GOT3 (cell line): ENCODE measurements at places on chromosomes 4 and X.
A peak's percentile ranks its signal among the peaks of the same experiment; 100 is the strongest.

DNA sequence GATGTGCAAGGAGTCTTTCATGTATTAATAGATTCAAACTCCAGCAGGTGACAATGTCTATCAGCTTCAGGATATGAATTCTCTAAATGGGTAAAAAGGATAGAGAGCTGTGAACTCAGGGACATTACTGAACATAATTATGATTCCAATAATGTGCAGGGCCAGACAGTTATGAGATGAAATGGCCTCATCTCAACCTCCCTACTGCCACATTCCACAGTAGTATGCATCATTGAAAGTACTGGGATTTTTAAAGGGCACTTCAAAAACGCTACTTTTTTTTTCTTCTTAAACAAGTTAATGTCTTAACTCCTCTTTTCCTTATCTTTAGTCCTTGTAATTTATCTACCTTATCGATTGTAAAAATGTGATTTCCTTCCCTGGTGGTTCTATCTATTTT lies 202.0 kb downstream of the APBB2 start:
- no peak for DNase-seq

GRCh38 chr4:110196871-110197528 lies 1.4 kb downstream of the ELOVL6 start:
- DNase-seq, result peak; percentile 2

DNA sequence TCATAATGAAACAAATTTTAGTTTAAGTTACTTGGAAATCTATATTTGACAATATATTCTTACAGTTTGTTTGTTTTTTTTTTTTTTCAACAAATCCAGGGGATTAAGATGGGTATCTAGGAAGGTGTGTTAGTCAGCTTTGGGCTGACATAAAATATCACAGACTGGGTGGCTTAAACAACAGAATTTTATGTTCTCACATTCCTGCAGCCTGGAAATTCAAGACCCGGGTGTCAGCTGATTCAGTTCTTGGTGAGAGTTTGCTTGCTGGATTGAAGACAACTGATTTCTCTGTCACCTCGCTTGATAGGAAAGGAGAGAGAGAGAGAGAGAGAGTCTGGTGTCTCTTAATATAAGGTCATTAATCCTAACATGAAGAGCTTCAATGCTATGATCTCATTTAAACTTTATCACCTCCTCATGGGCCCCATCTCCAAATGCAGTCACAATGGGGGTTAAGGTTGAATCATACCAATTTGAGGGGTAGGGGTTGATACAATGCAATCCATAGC lies 465.2 kb downstream of the CENPC start:
- no peak for DNase-seq

DNA sequence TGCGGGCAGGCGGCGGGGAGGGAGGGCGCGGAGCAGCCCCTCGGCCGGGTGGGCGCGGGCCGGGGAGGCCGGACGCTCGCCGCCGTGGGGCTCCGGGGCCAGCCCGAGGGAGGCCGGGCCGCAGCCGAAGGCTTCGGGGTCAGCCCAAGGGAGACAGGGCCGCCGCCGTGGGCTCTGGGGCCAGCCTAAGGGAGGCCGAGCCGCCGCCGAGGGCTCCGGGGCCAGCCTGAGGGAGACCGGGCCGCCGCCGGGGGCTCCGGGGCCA lies 251 bp downstream of the KIAA0232 start:
- DNase-seq, result no peak

DNA sequence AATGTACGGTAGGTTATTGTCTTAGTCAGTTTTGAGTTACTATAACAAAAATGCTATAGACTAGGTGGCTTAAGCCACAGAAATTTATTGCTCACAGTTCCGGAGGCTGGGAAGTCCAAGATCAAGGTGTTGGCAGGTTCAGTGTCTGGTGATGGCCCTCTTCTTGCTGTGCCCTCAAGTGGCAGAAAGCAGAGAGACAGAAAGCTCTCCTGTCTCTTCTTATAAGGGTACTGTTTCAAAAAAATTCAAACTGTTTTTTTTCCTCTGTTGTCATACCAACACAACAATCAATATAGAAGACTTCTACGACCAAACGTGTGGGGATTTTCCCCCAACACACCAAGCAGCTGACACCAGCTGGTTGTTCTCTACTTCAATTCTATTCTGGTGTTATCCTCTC lies 53.4 kb downstream of the ADGRG4 start:
- no peak for DNase-seq

- DNase-seq, result no peak
These were observed 124.4 kb downstream of the NAF1 start for GRCh38 chr4:163042306-163042705.

GRCh38 chr4:149084144-149084543 lies 641.9 kb upstream of the NR3C2 start:
- no peak for DNase-seq

- no peak for DNase-seq
These were observed 810 bp downstream of the SPRY1 start for GRCh38 chr4:123397144-123398065.

DNA sequence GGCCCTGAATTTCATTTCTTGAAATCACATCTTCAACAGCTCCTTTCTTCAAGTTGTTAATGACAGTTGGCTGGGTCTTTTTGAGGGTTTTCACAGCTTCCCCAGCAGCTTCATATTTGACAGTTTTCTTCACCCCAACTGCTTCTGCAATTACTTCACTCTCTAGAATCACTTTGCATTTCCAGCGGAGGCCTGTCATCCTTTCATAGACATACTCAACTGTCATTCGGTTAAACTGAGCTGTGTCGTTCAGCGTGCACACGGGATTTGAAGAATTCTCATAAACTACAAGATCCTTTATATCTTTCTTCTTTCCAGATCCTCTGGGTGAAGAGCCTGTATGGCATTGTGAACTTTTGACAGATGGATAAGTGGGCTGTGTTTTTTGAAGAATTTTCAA lies 15.4 kb downstream of the UBE2A start:
- DNase-seq, result no peak

GRCh38 chrX:119489212-119490074 lies 21.2 kb downstream of the SLC25A5 start:
- DNase-seq, result no peak

DNA sequence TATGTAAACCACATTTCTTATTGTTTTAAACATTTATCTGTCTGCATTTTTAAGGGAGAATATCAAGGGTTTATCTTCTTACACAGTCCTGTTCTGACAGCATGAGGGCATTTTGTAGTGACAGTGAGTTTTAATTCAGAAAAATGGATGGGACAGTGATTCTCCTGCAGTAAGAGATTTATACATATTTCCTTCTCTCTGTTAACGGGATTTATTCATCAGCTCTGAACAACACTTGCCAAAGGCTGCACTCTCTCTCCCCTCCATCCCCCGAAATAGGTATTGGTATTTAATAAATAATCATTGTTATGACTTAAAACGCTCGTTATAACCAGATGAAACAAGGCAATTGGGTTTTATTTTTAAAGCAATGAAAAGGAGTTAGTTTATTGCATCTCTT lies 410.9 kb downstream of the STIM2 start:
- no peak for DNase-seq

DNA sequence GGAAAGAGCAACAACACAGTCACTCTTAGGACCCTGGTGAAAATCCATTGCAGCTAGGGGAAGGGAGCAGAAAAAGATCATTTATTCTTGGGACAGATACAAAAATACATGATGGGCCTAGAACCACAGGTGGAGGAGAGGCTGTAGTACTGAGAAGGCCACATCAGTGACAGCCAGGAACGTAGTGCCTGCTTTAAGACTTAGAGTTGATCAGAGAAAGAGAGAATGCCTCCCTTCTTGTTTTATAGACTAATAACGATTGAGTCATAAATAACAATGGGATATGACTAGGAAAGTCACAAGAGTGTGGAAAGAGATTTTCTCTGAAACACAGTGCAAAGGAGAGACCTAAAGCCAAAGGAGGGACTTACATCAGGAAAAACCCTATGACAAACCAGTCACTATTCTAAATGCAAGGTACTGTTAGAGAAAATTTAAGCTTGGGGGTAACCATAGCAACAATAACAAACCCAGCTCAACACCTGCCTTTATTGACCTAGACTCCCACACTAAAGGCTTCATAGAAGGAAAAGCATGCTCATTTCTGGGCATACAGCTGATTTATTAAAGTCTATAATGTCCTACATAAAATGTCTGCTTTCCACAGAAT lies 1015.0 kb upstream of the GRID2 start:
- no peak for DNase-seq

- no peak for DNase-seq
These were observed 5.1 kb upstream of the PLCXD1 start for GRCh38 chrX:275967-276580.

DNA sequence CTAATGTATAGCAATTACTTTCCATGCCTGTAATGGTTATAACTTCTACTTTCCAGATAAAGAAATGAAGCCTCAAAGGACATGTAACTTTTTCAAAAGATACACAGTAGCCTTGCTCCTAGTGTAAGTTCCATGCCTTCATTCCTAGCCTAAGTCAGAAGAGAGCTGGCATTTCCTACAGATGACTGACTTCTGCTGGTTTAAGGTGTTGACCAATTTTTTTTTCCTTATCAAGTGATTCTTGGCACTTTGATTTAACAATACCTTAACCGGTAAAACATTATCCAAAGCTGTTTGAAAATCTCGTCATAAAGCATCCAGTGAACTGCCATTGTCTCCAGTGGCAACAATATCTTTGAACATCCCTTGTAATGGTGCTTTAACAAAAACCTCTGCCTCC lies 145.1 kb upstream of the VCX3A start:
- DNase-seq, result no peak

GRCh38 chr4:8777320-8778196 lies 94.1 kb downstream of the HMX1 start:
- DNase-seq, result no peak

GRCh38 chr4:185005219-185005819 lies 13.0 kb upstream of the HELT start:
- peak; percentile 2 for DNase-seq

DNA sequence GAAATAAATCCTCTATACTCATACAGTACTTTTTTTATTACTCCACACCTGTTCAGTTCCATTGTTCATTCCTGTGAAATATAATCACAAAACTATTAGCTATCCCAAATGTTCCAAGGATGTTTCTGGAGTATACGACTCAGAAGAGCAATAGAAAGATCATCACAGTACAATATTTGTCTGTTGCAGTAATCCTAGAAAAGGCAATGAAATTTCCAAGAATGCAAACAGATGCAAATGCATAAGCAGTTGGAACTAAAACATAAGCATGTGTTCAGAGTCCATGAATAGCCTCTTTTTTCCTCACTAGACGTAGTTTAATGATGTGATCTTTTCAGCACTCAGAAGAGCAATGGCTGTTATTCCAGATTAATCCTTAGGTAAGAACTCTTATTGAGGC lies 55.2 kb downstream of the RTL3 start:
- no peak for DNase-seq

GRCh38 chr4:173398220-173398619 lies 696 bp downstream of the SCRG1 start:
- no peak for DNase-seq

- no peak for DNase-seq
These were observed 94.1 kb downstream of the RTL5 start for GRCh38 chrX:72037601-72038000.

DNA sequence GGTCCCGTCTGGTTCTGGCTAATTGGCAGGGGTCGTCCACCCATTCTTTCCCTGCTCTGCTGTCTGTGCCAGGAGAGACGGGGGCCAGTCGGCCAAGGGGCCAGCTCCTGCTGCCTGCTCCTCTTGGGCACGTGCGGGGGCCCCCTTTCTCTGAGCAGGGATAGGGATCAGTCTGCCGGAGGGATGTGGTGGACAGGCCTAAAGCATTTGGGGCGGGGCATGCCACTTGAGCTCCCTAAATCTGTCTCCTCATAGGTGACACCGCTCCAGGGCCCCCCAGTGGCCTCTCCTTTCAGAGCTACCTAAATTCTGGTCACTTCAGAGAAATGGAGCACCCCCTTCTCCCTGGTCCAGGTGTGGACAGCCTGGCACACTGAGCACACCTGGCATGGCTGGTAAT lies 4.2 kb upstream of the MSANTD1 start:
- DNase-seq, result no peak

DNA sequence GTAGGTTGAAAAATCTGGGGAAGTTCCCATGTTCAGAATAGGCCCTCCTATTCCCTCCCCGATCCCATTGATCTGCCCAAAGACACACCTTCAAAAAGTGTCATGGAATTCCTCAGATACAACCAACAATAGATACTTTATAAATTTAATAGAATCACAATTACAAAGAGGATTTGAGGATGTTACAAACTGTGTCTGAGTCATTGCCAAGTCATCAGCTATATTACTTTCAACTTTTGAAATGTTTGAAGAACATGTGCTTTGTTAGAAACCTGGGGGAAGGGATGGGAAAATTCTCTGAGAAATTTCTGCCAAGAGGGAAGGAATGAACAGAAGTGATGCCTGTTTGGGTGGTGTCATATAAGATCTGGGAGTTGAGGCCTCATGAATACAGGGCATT lies 46.7 kb downstream of the KCNIP4 start:
- DNase-seq, result no peak

- DNase-seq, result no peak
These were observed 27.5 kb downstream of the NKX1-1 start for GRCh38 chr4:1378559-1379231.

GRCh38 chrX:151985955-151986354 lies 11.5 kb upstream of the GABRE start:
- no peak for DNase-seq

DNA sequence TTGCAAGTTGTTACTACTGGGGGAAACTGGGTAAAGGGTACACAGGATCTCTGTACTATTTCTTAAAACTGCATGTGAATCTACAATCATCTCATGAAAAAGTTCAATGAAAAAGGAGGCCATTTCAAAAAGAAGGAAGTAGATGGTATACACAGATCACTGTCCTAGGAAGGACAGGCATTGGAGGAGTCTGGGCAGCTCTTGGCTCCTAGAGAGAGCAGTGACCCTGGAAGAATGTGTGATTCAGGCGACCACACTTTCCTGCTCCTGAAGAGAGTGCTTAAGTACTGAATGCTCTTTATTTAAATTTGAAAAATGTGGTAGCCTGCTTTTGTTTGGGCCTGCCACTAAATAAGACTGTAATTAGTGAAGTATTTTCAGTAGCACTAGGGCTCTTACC lies 318.1 kb upstream of the CASK start:
- no peak for DNase-seq

GRCh38 chr4:112523008-112523721 lies 7.2 kb upstream of the NEUROG2 start:
- DNase-seq, result no peak

DNA sequence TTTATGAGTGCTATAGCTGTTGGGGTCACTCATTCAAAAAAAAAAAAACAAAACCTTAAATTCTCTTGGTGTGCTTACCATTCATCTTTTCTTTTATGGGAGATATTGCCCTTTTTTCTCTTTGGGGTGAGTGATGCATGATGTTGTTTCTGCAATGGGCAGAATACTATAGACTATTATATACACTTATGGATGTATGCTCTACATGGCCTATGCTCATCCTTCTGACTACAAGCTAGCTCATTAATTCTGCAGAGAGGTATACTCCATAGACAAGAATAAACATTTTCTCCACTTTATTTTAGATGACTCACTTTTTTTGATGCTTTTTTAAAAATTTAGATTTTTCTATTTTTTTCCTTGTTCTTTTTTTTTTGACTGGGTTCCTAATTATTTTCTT lies 160.3 kb upstream of the ANK2 start:
- DNase-seq, result no peak

- DNase-seq, result no peak
These were observed 29.3 kb upstream of the SCOC start for GRCh38 chr4:140344101-140344500.
